ENCODE measurements at places on chromosomes 1 and 21.

DNA sequence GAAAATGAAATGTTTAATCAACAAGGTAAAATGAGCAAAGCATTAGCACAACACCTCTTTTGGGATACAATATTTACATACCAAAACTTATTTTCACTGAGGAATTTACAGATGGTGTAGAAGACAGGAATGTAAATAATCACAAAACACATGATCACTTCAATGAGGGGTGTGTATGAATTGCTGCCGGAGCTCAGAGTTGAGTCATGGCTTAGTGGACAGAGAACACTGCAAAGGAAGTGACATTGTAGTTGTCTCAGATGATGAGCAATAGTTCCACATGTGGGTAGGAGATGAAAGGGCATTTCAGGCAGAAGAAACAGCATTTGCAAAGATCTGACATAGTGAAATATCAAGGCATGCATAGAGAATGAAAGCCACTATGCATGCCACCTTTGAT, 5.6 kb upstream of the KPRP start:
- DNase-seq: no peak

DNA sequence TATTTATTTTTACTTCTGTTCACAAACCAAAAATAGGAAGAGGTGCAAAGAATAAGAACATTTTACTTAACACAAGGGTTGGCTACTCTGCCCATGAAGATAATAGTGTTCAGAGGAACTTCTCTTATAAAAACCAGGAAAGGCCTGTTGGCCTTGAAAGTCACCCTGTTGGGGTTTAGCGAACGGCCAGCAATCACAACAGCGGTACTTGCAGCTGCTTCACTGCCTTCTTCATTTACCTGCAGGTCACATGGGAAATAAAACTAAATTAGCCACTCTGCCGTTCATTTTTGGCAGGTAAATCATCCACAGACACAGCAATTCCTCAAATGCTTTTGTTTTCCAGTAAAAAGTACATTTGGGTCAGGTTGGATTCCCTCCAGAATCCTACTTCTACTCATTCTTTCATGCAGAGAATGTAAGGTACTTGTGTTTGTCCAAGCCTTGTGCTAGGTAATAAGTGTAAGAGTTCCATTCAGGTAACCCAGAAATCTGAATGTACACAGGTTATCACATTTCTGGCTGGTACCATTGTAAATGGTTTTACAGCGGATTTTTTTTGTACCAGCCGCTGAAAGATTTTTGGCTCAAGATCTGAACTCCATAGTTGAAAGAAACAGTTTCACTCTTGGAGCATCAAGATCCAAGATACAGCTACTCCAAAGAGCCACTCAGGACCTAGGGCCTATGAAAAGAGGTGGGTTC, 13.1 kb downstream of the SERPINC1 start:
- DNase-seq: no peak

DNA sequence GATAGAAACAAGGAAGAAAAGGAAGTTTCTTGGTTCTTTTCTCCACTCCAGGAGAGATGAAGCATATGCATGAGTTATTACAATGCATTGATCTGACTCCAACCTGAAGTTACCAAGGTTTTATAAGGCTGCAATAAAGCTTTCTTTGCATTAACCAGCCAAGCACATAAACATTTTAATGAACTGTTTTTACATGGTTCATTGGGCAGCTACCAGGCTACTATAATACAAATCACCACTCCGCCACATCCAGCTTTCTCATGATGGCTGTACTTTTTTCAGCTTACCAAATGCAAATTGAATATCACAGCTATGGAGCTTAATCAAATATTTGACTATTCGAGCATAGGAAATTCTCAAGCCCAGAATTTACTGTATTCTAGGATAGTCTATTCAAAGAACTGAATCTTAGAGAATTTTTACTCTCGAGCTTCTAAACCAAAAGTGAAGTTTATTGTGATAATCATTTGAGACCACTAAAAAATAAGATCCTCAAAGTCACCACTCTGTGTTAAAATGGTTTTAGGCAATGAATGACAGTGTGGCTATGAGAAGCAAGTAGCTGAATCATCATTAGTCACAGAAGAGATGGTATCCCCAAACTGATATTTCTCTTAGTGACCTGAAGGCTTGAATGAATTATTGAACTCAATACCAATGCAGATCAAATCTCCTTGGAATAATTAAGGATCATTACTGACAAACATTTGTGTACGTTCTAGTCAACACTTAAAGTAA, 58.6 kb upstream of the ZNF281 start:
- DNase-seq: no peak

DNA sequence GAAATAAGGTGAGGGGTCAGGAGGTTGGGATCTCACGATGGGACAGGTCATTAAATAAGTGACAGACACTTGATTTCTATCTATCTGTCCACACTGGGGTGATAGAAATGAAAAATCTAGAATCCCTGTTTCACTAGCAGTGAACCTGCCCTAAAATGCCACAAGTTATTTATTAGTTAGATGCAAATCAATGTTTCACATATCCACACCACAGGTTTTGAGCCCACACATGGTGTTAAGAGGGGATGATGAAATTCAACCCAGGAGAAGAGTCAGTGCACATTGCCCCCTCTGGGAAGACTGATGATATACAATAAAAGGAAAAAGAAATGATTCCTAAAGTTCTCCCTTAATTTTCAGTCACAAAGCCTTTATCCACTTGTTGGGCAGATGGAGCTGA, 10.1 kb upstream of the NTPCR start:
- DNase-seq: no peak

- DNase-seq: no peak
These were observed 62.6 kb downstream of the SPAG17 start for GRCh38 chr1:118122234-118123004.

DNA sequence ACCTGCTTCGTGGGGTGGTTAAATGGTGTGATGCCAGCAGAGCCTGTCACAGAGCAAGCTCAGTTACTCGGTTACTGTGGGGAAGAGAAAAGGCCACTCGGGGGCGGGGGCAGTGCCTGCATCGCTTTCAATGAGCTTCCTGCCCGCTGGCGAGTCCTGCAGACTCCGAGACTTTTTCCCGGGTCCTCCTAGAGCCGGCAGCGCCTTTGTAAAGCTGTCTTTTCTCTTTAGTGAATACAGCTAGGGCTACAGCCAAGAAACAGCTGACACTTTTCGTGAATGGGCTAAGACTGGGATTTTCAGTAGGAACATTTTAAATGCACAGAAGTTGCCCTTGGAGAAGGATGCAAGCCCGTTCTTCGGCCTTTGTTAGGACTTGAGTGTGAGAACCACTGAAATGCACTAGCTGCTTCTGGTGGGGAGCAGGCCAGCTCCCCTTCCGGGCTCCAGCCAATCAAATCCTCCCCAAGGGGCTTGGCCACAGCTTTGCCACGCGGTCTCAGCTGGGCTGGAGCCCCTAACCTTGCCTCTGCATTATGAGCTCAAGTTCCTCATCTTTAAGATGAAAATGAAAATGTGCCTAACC, 23.4 kb upstream of the EFHD2 start:
- DNase-seq: no peak

- DNase-seq: no peak
These were observed 19.2 kb upstream of the ID3 start for GRCh38 chr1:23578311-23578996.

DNA sequence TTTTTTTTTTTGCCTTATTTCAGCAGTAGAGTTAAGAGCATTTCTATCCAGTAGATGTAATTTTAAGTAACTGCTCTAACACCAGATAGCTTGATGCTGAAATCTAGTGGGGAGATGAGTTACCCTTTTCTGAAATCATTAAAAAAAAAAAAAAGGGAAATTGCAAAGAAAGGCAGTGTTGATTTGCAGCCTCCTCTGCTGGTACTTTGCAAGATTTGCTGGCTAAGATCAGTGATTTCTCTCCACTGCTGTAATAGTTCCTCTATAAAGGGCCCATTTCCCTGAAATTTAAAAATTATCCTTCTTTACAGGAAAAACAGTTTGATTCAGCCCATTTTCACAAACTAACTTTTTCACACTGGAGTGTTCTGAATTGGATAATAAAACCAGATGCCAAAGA, 120.6 kb downstream of the PTBP2 start:
- no peak for DNase-seq

- DNase-seq: no peak
These were observed 70.6 kb downstream of the GATAD2B start for GRCh38 chr1:153852170-153852569.

DNA sequence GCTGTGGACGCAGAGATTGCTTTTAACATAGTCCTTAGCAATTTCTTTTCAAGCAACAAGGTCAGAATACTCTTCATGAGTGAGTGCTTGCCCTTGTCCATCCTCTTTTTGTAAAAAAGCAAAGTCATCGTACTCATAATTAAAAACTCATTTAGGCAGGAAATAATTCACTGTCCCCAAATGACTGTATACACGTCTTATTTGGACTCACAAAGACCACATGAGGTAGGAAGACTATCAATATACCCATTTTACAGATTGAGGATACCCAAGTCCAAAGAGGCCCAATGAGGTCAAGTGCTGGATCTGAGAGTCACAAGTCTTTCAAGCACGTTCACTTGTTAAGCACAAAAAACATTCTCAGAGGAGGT, 13.2 kb downstream of the ITPKB start:
- DNase-seq: no peak

DNA sequence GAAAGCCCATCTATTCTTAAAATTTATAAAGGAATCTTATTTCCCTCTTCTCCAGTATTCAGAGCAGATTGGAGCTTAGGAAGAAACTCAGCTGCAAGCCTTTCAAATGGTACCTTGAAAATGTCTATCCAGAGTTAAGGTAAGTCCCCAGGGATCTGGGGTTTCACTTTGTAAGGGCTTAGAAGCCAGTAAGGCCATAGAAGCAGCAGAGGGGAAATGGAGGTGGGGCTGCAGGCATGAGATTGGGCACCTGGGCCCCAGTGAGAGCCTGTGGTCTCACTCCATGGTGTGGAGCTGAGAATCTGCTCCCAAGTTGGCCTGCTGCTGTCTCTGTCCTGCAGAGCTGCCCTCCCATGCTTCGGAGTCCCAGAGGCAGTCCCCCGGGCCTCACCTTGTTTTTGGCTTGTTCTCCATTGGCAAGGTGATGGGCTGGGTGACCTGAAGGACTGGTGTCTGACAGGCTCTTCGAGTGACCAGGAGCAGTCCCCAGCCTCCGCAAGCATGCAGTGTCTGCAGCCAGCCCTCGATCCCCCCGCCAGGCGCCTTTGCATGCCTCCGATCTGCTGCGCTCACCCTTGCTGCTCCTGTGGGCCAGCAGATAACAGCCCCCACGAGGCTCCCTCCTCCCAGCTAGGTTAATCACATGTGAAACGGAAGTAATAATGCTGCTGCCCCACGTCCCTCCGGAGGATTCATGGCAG, 163.1 kb downstream of the PGBD5 start:
- no peak for DNase-seq

- DNase-seq: no peak
These were observed 54.9 kb downstream of the CAPZB start for GRCh38 chr1:19430121-19431068.

DNA sequence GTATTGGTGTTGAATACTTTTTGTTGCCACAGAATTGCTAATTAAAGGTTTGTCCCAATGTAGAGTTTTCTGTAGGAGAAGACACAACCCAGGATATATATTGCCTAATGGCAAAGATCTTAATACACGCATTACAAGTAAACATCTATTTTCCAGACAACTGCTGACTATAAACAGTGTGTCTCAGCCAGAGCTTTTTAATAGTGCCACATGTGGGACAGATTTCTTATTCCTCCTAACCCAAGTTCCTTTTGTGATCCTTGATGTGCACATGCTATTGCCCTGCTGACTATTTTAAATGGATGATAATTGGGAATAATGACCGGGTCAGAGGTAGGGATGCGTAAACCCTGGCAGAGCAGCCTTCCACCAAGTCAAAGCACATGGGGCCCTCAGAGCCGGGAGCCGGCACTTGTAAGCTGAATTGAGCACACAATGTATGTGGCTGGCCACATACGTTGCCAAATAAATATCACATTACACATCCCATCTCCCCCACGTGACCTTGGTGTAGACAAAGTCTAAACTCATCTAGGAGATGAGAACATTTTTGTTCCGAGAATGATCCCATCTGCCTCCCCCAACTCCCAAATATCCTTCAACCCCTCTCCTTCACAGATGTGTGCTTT, 209.8 kb upstream of the NFIA start:
- no peak for DNase-seq

DNA sequence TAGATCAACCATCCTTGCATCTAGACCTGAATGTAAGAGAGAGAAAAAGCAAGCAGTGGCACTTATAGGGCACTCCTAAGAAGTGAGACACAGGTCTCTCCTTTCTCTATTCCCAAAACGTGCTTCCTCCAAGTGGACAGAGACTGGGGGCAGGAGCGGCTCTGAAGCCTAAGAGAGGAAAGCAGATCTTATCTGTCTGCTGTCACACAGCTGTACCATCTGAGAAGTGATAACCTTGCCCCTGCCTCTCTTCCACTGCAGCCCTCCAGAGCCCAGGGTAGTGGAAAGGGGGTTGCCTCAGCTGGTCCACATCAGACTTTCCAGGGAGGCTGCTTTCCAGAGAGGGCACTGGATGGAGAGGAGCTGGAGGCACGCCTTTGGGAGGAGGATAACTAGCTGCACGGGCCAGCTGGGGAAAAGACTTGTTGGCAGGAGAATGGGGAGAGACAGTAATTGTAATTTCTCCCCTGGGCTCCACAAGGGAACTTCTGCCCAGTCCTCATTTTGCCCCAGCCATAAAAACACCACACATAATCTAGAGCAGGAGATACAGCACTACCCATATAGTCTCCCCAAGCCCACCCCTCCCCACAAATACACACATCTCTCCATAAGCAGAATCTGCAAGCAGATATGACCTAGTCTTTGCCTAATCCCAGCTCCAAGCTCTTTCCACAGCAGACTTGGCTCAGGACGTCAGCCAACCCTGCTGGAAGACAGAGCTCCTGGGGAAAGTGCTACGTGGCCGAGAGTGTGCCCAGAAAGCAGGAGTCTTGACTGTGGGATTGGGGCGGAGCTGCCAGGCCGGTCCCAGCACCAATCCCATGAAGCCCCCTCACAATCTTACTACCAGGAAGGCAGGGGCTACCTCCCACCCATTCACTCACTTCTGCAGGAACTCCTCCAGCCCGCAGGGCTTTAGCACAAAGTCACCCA, 31.2 kb downstream of the PIK3C2B start:
- no peak for DNase-seq

- no peak for DNase-seq
These were observed 321.2 kb downstream of the HLX start for GRCh38 chr1:221200464-221200863.

GRCh38 chr1:9575486-9575885, 13.2 kb upstream of the TMEM201 start:
- no peak for DNase-seq

DNA sequence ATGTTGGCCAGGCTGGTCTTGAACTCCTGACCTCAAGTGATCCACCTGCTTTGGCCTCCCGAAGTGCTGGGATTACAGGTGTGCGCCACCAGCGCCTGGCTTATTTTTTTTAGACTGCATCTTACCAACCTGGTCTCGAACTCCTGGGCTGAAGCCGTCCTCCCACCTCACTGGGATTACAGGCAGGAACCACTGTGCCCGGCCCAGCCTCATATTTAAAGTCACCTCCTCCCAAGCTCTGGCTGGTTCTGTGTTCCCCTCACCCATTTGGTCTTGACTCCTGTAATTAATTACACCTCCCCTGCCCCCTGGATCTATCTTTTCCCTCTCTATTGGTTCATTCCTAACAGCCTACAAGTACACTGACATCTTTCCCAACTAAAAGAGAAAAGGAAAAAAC, 1.7 kb upstream of the EXOSC10 start:
- no peak for DNase-seq
